Stimulated activated CD4-positive, alpha-beta T cell treated with anti-CD3 and anti-CD28 coated beads, Interleukin-4, amount 100 ng/mL, for 1 hour (primary cell): ENCODE measurements at places on chromosomes 6 and 20.

- DNase-seq, result no peak
Measured at GRCh38 chr20:43839793-43840199, 74.9 kb upstream of the TOX2 start.

- DNase-seq, result no peak
Measured at GRCh38 chr6:44524476-44525227, 137.1 kb downstream of the CDC5L start.

DNA sequence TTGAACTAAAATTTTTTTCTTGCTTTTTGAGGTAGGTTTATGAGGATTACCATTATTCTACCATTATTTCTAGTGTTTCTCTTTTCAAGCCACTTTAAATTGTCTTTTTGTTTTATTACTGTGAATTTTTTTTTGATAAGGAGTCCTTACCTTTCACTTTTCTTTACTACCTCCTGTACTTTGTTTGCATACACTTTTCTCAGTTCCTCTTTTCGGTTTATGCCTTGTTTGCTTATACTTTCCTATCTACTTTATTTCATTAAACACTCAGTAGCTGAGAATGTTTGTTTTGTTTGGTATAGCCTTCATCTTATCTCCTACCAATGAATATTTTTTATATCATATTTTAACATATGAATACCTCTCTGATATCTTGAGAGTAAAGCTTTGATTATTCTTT is 147.9 kb downstream of the TFAP2B start:
- DNase-seq, result no peak

- DNase-seq, result no peak
Measured at GRCh38 chr20:39289831-39290230, 327.7 kb downstream of the DHX35 start.

GRCh38 chr20:32960849-32961731 is 43.1 kb downstream of the SUN5 start:
- no peak for DNase-seq

GRCh38 chr6:14673201-14673600 is 555.6 kb downstream of the CD83 start:
- DNase-seq, result no peak

DNA sequence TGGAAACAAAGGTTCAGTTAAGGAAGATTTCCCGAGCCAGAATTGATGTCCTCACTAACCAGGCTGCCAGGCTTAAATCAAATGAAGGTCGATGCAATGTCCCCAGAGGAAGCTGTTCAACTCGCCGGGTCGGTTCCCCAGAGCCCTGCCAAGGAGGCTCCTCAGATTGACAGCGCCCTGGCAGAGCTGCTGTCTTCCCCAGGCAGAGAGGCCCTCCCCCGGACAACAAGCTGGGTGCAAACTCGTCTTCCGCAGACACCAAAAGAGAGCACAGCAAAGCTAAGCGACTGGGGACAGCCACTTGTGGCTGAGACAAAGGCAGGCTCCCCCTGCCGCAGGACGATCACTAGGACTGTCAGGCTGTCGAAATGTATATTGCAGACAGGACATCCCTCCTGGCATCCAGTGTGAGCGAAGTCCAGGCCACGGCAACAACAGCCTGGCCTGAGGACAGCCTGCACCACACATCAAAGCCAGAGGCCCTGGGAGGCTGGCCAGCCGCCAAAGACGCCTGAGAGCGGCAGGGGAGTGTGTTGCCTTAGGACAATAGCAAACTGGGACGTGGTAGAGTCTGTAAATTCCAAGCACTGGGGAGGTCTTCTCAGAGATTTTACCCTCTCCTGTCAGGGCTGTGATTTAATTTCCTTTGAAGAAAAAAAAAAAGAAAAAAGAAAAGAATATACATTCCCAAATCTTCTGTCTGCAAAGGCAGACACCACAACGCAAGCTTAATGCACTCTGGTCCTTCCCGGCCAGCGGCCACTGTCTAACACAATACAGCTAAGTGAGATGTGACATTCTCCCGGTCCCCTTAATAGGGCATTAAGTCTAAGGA is 99.1 kb downstream of the HIVEP2 start:
- DNase-seq, result peak; percentile 41

DNA sequence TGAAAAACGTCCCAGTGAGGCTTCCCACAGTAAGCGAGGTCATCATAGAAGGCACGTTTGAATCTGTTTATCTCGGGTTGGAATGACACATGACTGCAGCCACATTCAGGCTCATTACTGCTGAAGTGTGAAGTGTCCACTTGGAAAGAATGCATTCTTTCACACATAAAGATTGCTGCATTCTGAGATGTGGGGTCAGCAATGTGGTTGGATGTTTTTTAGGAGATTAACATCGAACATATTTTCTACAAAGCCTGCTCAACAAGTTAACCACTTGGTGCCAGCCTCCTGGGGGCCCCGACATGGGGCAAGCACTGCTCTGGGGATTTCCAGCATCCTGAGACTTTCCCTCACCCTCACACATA is 79.9 kb downstream of the BMP6 start:
- DNase-seq, result no peak

DNA sequence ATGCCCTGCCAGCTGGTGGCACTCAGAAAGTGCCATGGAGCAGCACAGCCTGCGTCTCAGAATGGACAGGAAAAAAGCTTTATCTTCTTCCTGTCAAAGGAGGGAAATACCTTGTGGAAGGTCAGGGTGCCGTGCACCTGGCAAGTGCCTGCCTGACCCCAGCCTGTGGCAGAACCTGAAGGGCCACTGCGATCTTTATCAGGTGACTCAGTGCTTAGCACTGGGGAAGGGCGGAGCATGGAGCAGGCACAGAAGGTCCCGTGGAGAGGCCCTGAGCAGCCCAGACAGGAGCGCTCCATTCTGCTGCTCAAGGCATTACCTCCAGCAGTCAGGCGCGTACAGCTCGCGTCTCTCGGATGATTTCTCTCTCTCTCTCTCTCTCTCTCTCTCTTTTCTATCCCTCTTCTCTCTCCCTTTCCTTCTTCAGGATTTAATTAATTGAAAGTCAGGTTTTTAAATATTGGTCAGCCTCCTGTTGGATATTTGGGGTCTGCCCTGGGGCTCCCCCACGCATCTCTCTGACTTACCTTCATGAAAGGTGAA is 31.7 kb downstream of the FOXC1 start:
- DNase-seq, result no peak

DNA sequence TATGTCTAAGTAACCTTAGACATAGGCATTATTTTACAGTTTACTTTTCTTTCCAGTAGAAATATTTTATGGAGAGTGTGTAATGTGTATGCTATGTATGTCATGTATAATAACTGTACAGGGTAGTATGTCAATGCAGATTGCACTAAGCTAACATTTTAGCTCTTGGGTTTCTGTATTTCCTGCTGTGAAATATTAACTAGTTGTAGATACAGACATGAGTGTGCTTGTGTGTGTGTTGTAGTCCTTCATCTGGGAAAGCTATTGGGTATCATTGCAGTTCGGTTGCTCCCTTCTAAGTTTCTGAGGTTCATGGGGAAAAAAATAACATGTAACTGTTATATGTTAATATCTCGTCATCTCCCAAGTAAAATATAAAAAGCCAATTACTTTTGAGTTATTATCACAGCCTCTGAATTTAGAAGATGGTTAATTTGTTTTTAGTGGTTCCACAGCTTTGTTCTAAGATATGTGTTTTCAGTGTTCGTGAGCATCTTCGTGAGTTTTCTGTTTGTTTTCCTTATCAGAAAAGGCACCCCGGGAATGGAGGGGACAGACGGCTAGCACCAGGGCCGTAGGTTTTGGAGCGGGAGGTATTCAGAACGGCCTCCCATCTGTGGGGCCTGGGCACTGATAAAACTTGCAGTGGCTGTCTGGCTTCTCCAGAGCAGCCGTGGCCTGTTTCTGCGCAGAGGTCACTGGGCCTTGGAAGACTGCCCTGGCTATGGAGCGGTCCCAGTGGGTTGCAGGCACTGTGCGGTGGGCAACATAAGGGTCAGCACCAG is 215.0 kb downstream of the ARID1B start:
- DNase-seq, result no peak

- no peak for DNase-seq
Measured at GRCh38 chr6:14885498-14885897, 360.4 kb upstream of the JARID2 start.

DNA sequence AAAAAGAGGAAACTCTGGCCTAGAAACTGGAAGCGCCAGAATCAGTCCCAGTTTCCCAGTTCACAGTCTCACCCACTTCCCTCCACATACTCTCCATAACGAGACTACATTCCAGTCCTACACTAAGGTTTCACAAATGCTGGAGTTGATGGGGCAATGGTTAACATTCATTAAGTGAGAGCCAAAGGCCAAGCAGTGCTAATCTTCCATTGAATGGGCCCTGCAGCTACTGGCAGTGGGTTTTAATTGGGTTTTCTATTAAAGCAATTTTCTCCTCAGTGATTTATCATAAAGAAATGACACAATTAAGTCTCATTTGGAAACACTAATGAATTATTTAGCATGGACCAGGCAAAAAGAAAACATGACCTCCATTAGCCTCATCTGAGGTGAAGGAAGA is 20.8 kb upstream of the NRSN1 start:
- no peak for DNase-seq

- no peak for DNase-seq
Measured at GRCh38 chr6:10410207-10411050, 4.4 kb downstream of the TFAP2A start.

DNA sequence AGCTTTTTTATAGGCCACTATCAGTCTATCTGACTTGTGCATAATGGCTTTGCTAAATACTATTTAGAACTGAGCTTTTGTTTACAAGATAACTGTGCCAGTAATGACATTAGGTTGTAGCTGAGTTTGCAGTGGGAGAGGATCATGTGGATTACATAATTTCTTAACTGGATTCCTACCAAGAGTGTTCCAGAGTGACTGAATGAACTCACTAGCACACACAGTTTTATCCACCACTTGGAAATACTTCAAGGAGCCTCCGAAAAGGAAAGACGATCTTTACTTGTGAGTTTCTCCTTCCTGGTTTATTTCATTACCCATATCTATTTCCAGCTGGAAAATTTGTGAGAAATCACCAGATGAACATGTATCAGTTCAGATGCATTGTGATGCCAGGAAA is 10.9 kb upstream of the SYNE1 start:
- DNase-seq, result no peak

DNA sequence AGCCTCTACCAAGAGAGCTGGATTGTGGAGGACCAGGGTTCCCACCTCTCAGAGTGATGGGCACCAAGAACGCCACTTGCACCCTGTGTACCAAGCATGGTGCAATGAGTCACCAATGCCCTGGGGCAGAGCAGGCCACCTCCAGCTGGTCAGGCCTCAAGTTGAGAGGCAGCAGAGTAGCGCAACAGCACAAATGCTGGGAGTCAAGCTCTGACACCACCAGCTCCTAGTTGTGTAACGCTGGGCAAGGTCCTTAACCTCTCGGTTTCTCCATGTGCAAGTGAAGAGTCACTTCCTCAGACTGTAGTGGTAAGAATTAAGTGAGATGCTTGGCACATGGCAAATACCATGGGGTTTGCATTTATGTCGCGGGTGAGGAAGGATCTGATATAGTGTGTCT is 25.6 kb downstream of the GFOD1 start:
- DNase-seq, result no peak

DNA sequence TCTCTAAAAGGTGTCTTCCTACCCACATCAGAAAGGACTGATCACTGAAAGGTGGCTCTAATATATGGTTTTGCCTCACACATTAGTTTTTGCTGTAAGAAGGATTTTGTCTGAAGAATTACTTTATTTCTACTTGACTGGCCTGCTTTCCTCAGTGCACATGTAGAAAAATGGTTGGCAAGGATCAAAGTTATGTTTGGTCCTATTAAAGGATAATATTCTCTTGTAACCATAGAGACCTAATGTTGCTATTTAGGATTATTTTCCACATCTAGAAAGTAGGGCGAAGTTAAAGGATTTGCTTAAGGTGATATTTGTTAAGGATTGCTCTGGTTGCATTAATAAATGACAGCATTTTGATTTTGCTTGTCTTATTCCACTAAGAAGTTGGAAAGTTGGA is 40.7 kb downstream of the PHACTR2 start:
- DNase-seq, result no peak

- no peak for DNase-seq
Measured at GRCh38 chr6:41545247-41545702, 906 bp upstream of the FOXP4 start.

GRCh38 chr20:1287306-1287705 is 21.2 kb downstream of the SNPH start:
- no peak for DNase-seq

GRCh38 chr6:32137454-32137853 is 7.4 kb upstream of the FKBPL start:
- no peak for DNase-seq

- no peak for DNase-seq
Measured at GRCh38 chr20:12788632-12789299, 220.0 kb upstream of the SPTLC3 start.

DNA sequence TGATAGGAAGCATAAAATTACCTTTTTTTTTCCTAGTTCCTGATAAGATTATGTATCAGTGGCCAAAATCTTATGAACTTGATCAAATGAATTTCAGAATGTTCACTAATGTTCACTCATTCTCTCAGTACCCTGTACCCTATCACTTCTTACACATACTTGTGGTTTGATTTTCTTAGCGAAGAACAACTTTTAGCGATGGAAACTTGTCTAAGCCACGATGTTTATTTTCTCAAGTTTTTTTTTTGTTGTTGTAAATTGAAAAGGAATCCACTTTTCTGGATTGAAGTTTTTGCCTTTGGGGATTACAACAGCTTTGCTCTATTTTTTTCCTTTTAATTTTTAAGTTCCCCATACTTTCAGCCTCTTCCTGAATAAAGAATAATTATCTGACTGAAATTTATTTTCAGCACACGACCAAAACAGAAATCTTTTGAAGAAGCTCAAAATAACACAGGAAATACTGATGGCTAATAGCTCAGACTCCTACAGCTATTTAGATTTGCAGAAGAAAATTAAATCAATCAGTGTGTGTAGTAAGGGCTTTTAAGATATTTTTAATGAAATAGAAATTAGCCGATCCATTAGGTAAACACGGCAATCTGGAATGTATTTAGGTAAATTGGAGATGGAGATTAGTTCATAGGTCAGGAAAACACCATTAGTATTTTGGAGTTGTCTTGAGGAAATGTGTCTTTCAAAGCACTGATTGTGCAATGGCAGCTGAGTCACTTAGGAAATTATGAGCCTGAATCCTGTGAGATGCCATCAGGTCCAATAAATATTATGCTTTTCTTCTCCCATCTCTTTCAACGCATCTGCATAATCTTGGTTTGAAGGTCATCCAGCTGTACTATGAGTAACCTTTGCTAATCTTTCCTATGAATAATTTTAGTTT is 217.5 kb downstream of the GJA1 start:
- no peak for DNase-seq

- DNase-seq, result peak; percentile 84
Measured at GRCh38 chr20:64057628-64058498, 5.1 kb upstream of the TCEA2 start.
